ENCODE measurements at places on chromosomes 3 and 15.

DNA sequence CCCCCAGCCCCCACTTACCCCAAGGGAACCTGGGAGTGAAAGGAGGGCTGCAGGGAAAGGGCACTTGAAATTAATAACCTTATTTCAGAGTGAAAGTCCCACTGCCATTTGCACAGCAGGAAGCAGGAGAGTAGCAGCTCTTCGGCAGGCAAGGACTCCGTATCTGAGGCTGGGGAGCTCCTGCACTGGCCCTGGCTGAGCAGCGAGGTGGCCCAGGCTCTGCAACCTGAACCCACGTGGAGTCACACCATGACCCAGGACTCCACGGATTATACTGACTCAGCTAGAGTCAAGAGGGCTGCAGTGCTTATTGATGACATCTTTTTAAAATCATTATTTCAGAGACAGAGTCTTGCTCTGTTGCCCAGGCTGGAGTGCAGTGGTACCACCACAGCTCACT is 214.5 kb downstream of the XXYLT1 start:
- no peak for DNase-seq

GRCh38 chr15:64373360-64373759 is 7.9 kb downstream of the PCLAF start:
- no peak for DNase-seq

- no peak for DNase-seq
These were observed 37.3 kb downstream of the EXOG start for GRCh38 chr3:38533285-38533976.

- no peak for DNase-seq
These were observed 2.2 kb downstream of the STARD9 start for GRCh38 chr15:42577514-42578031.

DNA sequence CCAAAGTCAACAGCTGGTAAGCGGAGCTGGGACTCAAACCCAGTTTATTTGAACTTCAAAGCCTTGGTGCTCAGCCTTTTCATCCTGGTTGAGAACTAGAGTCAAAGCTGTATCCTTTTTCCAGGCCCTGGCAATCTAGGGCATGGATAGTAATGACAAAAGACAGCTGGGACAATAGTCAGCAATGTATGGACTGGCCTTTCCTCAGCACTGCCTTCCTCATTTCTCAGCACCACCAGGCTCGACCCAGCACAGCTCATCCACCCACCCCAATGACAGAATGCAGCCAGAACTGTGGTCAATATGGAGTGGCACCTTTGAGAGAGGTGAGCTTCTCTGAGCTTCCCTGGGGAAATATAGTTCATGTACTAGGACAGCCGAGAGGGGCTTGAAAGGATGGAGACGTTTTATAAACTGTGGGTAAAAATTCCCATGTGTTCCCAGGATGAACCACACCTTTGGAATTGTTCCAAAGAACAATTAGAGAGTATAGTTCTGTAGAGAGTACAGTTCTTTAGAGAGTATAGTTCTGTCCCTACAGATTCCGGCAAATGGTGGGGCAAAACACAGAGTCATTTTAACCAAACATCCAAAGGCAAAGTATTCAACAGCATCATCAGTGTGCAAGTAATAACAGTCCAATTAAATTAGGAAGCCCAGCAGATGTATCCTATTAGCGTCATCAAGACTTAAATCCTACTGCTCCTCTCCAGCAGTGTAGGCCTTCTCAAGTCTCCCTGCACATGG is 30.2 kb upstream of the IREB2 start:
- no peak for DNase-seq

DNA sequence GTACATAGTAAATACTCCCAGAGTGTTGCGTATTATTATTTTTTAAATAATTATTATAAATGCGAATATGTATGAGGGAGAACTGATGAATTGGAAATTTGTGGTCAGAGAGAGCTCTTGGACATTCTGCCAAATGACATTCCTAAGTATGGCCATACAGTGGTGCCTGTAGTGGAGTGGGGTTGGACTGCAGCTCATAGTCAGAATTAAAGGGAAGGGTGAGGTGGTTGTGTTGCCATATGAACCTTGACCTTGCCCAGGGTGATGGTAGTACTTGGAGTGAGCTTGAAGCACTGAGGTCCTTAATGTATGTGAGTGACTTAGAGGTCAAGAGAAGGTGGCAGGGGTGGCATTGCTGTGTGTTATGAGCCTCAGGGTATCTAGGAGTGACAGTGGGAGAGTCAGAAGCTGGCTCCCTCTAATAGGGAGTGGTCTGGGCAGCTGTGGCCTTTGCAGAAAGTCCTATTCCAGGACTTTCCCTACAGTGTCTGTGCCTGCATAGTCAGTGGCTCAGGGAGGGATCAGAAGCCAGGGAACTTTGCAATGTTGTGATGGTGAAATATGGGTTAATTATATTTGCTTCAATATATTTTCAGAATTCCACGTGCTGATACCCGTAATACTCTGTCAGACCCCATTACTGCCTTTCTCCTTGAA is 26.2 kb downstream of the PDE8A start:
- DNase-seq, result no peak

GRCh38 chr3:53051929-53052328 is 6.1 kb upstream of the SFMBT1 start:
- no peak for DNase-seq

All from activated CD8-positive, alpha-beta memory T cell treated with anti-CD3 and anti-CD28 coated beads for 1 hour (primary cell).